ENCODE measurements at places on chromosomes 5 and 9. TPM values are rescaled to one million over a fixed set of nuclear protein-coding genes. Genes with fewer than 3 reads are reported as not detected.

DNA sequence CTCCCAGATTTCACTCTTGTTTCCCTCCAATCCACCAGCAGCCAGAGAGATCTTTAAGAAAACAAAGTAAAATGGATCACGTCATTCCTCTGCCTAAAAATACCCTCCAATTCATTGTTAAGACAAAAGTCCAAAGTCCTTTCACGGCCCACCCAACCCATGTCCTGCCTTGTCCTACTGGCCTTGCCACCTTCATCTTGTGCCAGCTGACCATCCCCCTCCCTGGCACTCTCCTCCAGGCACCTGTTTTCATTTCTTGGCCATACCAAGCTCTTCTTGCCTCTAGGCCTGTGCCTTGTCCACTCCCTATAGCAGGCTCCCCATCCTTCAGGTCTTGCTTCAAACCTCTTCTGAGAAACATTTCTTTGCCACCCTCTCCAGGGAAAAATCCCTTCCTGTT lies 307.6 kb downstream of the MSX2 start:
- DNase-seq = no peak

- DNase-seq = no peak
Observed at GRCh38 chr5:133489632-133490031, 122.7 kb downstream of the FSTL4 start.

- no peak for DNase-seq
Observed at GRCh38 chr9:29066141-29066640, 1492.9 kb upstream of the C9orf72 start.

GRCh38 chr5:7094626-7095025 lies 301.3 kb upstream of the ADCY2 start:
- no peak for DNase-seq

- peak; percentile 22 for DNase-seq
Observed at GRCh38 chr9:133710661-133711427, 27.3 kb downstream of the SARDH start.

The GFRA3 gene
- total RNA-seq = not detected

The TMEM161B gene
- 18.1 TPM for total RNA-seq

The FRMPD1 gene
- total RNA-seq = not detected

The IFNA2 gene
- not detected for total RNA-seq
